ENCODE measurements at places on chromosomes 12 and 14.
A peak's percentile ranks its signal among the peaks of the same experiment; 100 is the strongest.

GRCh38 chr14:33720284-33720787 lies 230.5 kb downstream of the EGLN3 start:
- no peak for DNase-seq

- DNase-seq: peak; percentile 63
Measured at GRCh38 chr12:93173178-93173957, 204.4 kb upstream of the NUDT4 start.

DNA sequence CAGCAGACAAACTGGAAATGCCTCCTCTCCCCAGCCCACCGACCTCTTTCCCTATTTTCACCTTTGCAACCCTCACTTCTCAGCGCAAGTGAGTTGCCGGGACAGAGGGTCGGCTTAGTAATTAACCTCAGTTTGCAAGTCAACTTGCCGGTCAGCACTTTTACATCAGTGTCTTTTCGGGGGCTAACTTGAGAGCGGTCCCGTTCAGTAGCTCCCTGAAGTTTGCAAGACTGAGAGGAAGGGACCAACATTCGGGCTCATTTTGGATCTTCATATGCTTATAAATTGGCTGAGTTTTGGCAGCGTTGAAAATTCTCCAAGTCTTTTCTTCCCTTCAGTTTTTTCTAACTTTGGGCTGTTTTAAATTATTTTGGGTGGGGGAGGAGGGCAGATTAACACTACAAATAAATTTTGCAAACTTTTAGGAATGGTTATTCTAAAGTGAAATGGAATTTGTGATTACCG lies 846 bp downstream of the BRMS1L start:
- DNase-seq: no peak

DNA sequence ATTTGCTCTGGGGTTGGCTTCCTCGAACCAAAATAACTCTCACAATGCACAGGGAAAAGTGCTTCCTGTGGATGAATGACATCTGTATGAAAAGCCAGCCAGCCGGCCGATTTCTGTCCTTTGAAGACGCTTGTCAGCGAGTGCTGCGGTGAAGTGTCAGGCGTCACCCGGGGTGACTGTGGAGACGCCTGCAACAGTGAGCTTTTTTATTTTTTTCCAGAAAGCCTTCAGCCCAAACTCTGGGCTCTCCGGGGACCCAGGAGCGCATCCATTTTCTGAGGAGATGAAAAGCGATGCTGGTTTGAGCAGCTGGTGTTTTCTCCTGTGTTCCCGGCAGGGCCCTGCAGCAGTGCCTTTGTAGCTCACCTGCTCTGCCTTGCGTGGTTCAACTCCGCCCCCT lies 147.9 kb upstream of the MYL2 start:
- DNase-seq: no peak

GRCh38 chr14:87864356-87865270 lies 128.4 kb downstream of the GALC start:
- no peak for DNase-seq

GRCh38 chr12:6771091-6771495 lies 1.2 kb upstream of the LAG3 start:
- no peak for DNase-seq

GRCh38 chr12:132622437-132623071 lies 4.0 kb downstream of the P2RX2 start:
- no peak for DNase-seq

- no peak for DNase-seq
Measured at GRCh38 chr12:45648070-45648469, 81.4 kb upstream of the ARID2 start.

DNA sequence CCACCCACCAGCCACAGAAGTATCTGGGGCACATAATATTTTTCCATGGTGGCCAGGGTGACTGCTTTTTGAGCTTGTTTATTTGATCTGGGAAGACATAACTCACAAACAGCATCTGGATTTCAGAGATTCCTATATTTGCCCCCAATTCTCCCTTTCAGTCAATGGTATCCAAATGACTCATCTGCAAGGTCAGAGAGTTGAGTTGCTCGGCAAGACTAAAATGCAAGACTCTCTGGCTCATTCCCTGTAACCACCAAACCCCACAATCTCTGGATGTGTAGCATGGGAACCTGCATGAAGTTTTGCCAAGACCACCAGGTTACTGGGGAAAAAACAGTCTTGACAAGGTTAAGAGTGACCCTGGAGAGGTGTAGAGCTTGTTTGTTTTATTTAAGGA lies 174.9 kb upstream of the FAR2 start:
- peak; percentile 18 for DNase-seq

DNA sequence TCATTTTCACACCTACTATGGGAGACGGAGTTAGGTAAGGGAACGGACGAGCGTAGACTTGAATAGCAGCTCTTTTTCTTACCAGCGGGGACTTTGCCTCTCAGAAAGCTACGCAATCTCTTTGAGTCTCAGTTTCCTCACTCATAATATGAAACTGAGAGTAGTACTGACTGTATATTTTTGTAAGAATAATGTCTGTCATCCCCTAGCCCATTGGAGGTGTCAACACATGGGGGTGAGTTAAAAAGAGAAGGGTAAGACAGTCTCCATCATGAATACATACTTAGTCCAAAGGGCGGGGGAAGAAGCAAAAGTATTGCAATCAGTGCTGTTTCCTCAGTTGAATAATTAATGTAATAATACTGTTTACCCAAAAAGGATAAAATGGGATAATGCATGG lies 592.2 kb downstream of the NRXN3 start:
- DNase-seq: no peak

DNA sequence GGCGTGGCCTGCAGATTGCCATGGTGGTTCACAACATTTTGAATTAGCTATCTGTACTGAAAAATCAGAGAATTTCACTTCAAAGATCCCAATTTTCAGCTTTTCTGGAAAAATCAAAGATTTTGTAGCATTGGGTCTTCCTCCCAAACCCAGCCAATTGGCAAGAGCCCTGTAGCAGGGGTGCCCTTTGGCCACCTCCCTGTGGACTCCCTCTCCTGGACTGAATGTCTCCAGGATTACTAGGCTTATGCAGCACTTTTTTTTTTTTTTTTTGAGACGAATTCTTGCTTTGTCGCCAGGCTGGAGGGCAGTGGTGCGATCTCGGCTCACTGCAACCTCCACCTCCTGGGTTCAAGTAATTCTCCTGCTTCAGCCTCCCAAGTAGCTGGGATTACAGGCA lies 9.7 kb downstream of the PSMD9 start:
- DNase-seq: no peak

DNA sequence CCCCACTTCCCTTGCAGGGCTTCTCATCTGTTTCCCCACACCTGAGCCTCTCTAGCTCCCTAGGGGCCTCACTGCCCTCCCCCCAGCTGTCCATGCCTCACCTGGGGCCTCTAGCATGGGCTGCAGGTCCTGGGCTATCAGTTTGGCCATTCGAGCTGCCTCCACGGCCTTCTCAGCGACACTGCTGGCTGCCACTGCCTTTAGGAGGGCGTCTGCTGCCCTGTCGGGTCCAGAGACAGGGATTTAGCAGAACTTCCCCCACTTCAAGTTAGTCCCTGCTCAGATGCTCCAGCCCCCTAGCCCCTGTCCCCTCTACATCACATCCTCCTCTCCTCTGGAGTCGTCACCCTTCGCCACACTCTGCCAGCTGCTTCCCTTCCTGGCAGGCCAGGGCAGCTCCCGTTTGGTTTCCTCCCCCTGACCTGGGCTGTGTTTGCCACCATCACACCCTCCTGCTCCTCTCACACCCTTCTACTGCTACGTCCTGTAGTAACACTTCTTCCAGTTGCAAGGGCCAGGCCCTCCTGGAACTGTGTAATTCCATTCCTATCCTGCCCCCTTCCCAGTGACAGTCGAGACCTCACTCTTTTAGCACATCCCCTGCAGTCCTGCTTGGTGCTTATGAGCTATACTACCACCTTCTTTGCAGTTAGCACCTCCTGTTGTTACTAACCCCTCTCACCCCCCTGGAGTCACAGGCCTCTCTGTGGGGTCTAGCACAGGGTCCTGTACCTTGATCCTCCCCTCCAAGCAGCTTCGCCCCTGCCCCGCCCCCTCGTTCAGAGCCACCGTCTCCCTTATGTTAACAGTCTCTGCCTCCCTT lies 4.3 kb upstream of the AP1G2 start:
- no peak for DNase-seq

- no peak for DNase-seq
Measured at GRCh38 chr12:43221216-43221615, 330.8 kb downstream of the ADAMTS20 start.

DNA sequence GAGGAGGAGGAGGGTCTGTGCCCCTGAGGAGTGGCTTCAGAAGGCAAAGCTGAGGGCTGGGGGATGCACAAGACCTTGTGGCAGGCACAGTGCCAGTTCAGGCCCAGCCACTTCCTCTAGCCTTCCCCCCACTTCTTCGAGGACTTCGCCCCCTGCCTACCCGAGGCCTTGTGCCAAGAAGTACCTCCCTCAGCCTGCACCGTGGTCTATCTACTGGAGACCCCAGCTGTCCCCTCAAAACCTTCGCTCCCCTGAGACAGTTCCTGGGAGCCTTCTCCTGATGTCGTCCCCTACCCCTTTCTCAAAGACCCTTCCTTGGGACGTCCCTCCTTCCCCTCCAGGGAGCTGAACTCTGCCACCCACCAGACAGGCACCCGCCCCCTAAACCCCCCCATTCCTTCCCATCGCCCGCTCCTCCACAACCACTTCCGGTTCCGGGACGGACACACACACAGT lies 604 bp downstream of the ZNF384 start:
- DNase-seq: no peak

DNA sequence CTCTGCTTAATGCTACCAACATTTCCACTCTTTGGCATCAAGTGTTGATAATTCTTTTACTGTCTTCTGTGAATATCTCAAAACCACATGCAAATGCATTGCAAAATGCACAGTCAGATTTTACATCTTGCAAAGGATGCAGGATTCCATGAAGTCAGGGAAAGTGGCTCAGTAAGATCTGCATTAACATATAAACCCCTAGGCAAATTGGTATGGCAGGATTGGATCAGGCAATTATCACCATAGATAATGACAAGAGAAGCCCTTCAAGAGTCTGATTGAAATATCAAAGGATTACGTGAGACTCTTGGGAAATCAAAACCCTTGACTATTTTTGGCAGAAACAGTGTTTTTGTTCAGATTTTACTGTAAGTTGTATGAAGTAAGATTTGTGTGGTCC lies 71.0 kb downstream of the TMTC2 start:
- no peak for DNase-seq

- DNase-seq: no peak
Measured at GRCh38 chr14:63011623-63012022, 33.6 kb downstream of the KCNH5 start.

- DNase-seq: no peak
Measured at GRCh38 chr14:23613242-23614070, 22.7 kb upstream of the DHRS2 start.

DNA sequence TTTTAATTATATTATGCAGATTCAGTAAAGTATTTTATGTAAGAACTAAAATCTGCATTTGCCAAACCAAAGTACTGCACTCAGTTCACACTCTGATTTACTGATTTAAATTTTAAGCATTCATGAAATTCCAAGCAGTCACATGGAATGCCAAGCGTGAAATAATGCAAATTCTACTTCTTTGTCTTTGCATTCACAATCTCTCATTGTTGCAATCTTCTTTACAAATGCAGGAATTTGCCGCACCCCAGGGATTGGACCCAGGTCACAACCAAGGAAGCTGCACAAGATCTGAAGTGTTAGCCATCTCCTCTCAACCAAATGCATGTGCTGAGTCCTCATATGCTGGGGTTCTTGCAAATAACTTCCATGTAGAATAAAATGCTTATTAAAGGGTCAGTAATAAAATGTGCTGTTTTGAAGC lies 71.9 kb downstream of the TUNAR start:
- DNase-seq: no peak

DNA sequence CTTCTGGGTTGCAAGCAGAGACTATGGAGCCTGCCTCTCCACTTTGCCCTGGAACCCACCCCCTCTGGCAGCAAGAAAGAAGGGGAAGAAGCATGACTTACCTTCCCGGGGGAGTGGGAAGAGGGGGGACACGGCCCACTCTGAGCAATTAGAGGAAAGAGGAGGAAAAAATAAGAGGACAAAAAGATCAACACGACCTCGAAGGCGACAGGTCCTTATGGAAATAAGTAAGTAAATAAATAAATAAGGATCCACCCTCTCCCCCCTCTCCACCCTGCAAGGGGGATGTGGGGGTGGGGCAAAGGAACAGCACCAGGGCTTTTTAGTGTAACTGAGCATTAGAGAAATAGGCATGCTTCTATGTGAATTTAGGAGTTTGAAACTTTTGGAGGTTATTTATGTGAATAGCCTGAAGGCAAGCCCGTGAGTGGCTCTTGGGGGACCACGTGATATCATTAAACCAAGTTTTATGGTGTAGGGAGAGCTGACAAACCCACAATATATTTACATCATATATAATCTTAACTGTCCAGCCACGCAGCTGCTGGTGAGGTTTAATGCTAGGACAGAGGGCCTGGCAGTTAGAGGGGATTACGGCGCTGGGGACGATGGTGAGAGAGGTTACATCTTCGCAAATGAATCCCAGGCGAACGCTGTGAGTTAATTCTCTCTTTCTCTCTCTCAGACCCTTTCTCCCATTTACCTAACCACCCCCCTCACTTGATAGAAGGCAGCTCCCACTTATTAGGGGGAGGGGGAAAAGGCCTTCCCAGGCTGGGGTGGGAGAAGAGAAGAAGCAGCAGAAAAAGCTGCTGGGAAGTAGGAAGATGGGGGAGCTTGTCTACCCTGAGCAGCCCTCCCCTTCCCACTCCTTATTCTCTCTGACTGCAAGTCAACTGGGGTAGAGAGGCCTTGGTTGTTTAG lies 4.8 kb downstream of the HOXC5 start:
- DNase-seq: no peak

- DNase-seq: peak; percentile 83
Measured at GRCh38 chr12:95805864-95806671, 15.5 kb upstream of the NTN4 start.

- DNase-seq: no peak
Measured at GRCh38 chr12:6632026-6632983, 3.5 kb downstream of the LPAR5 start.

- no peak for DNase-seq
Measured at GRCh38 chr12:6697584-6698351, 2.8 kb downstream of the PIANP start.

DNA sequence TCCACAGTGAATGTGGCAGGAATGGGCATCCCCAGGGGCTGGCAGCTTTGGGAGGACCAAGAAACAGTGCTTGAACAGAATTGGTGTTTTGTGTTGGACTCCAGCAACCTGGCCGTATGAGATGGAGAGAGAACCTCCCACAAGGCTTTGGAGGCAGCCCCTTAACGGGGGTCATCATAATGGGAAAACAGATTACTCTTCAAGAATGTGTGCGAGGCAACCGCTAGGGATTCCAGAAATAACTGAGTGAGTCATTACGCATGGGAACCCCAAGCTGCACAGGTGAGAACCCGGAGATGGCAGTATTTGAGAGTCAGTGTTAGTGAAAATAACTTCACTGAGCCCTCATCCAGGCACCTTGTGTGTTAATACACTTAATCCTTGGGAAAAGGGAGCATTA lies 567.8 kb upstream of the TBX3 start:
- no peak for DNase-seq
